Foreskin keratinocyte (primary cell): ENCODE measurements at places on chromosomes 1 and 21. TPM values are rescaled to one million over a fixed set of nuclear protein-coding genes. Genes with fewer than 3 reads are reported as not detected.

Gene KCNA3
- not detected in 2 replicates for total RNA-seq

Gene C1QC
- not detected in 2 replicates for total RNA-seq

Gene NTMT2
- total RNA-seq = not detected in 2 replicates

GRCh38 chr1:231964241-231964640 is 337.7 kb downstream of the DISC1 start:
- no peak for DNase-seq

DNA sequence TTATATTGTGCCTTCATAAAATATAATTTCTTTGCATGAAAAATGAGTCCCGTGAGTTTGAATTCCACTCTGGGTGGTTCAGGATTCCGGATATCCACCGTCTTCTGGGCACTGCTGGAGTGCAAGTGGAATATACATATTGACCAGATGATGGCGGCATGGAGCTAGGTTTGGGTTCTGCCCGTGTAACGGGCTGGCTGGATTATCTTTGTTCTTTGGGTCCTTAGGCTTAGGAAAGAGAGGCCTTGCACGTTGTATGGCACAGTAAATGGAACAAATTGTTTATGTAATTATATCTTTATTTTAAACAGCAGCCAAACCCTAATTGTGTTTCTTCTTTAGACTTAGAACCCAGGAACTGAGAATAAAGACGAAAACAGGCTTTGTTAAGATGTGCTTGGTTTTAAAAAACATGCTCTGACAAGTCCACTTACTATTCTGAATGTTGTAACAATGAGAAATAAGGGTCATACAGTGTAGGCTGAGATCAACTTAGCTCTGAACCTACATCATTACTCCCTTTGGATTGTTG is 13.5 kb upstream of the ACBD6 start:
- DNase-seq = peak; percentile 85

GRCh38 chr21:31644643-31645042 is 14.8 kb upstream of the SOD1 start:
- DNase-seq = no peak

DNA sequence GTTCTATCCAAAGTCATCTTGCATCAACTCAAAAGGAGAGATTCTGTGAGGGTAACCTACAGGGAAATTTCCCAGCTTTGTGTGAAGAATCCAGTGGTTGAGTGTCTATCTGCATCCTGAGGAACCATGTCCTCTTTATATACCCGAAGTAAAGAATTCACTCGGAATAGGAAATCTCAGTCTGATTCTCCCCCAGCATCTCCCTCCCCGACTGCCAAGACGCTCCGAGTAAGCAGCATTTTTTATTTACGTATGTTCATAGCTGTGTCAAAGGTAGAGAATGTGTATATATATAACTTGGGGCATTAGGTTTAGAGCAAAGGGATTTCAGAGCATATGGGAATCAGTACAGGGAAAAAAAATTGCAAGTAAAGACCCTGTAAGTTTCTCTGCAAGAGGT is 170.2 kb downstream of the SYT2 start:
- DNase-seq = no peak

- peak; percentile 54 for DNase-seq
Observed at GRCh38 chr1:207789792-207790787, 38.2 kb downstream of the CD46 start.
